ENCODE measurements at places on chromosomes 7 and 10. TPM values are rescaled to one million over a fixed set of nuclear protein-coding genes. Genes with fewer than 3 reads are reported as not detected.

Gene C10orf95
- not detected for total RNA-seq

Gene HSPA12A
- 11.0 TPM for total RNA-seq

Gene HTR5A
- not detected for total RNA-seq

Gene CHST15
- total RNA-seq: 9.5 TPM

Gene C10orf120
- total RNA-seq: not detected

Gene HOXA4
- 4.1 TPM for total RNA-seq

Gene CROT
- total RNA-seq: 10.2 TPM

Gene TEX36
- not detected for total RNA-seq

Gene EPHA1
- not detected for total RNA-seq

Gene GNAI1
- total RNA-seq: 25.7 TPM

Gene GALNT17
- total RNA-seq: not detected

Gene LHFPL3
- total RNA-seq: 0.06 TPM

Gene WEE2
- total RNA-seq: not detected

DNA sequence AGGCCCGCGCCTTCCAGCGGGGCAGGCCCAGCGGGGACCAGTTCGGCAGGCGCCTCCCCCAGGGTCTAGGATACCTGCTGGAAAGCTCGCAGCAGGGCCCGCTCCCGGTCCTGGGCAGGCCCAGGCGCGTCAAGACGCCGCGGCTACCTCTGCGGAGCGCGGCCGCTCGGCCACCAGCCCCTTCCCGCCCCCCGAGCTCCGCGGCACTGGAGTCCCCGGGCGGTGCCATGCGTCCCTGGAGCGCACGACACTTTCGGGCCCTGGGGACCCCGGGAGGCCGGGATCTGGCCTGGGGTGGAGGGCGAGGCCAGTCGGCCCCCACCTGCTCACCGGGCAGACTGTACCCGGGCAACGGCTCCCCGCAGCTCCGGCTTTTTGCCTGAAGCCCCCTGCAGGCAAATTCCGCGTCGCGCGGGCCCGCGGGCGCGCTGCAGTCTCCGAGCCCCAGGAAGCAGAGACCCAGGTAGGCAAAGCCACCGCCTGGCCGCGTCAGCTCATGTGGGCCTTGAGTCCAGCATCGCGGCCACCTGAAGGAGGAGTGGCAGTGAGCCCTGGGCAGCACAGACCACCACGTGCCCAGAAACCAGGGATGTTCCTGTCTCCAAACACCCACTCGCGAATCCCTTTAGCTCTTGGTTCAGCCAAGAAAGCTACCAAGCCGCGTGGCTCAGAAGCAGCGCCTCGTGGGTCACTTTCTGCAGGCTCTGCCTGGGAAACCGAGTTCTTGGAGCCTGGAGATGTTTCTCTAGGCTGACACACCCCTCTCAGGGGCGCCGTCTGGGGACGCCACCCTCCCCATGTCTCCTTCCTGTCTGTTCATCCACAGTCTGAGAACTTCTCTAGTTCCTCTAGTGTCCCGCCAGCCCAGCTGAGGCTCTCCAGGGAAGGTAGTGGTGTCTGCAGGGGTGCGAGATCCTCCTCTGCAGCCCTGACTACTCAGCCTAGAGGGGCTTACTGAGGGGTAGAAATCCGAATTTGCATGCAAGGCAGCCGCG lies 46.1 kb upstream of the APBB1IP start:
- DNase-seq: peak; percentile 2

DNA sequence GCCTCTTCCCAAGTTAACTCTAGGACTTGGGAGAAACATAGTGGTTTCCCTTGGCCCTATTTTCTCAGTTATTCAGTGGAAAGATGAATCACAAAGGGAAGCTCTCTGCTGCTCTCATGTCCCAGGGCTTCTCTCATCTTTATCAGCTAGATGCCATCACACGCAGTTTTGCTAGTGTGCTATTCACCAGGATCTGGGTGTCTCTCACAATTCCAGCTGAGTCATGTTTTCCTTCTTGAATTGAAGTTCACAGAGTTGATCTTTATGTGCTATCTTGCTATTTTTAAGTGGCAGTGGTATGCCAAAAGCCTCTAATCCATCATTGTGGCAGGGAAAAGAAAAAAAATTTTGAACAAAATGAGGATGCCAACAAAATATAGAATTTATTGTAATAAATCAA lies 101.3 kb downstream of the TWIST1 start:
- no peak for DNase-seq

- peak; percentile 97 for DNase-seq
Measured at GRCh38 chr7:23334482-23335056, 35.4 kb downstream of the MALSU1 start.

DNA sequence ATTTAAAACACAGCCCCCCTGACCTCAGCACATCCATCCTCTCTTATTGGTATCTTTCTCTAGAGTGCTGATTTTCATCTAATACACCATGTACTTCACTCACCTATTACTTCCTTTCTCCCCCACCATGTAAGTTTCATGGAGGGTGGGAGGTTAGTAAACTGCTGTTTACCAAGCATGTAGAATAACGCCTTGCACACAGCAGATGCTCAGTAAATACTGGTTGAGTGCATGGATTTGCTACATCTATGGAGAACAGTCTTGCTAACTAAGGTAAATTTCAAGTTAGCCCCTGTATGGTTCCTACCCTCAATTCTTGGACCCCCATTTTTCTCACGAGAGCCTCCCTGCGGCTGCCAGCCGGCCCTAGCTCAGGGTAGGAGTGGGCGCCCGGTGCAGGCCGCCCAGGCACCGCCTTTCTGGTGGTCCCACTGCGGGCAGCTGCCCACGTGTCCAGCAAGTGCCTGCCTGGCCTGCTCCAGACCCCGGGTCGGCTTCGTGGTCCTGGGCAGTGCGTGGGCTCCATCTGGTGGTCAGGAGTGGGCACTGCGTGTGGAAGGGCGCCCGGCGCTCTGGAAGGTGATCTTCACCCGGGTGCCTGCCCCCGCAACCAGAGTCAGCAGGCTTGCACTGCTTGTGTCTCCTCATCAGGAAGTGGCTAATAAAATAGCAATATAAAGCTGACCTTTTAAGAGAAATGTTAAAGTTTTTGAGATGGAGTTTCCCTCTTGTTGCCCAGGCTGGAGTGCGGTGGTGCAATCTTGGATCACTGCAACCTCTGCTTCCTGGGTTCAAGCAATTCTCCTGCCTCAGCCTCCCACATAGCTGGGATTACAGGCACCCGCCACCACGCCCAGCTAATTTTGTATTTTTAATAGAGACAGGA lies 63.4 kb upstream of the DNAJB6 start:
- DNase-seq: peak; percentile 88

DNA sequence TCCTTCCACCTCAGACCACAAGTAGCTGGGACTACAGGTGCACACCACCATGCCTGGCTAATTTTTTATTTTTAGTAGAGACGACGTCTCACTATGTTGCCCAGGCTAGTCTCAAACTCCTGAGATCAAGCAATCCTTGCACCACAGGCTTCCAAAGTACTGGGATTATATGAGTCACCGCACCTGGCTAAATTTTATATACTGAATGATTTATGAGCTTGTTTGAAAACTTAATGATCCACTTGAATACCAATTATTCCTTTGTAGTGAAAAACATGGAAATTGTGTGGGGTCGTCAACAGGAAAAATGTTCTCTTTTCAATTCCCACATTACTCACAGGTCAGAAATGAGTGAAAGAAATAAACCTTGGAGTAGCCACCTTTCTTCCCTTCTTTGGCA lies 31.3 kb downstream of the RAPGEF5 start:
- DNase-seq: no peak

- no peak for DNase-seq
Measured at GRCh38 chr7:6476596-6477317, 29.0 kb upstream of the DAGLB start.

GRCh38 chr7:157265051-157265450 lies 71.8 kb upstream of the DNAJB6 start:
- no peak for DNase-seq

DNA sequence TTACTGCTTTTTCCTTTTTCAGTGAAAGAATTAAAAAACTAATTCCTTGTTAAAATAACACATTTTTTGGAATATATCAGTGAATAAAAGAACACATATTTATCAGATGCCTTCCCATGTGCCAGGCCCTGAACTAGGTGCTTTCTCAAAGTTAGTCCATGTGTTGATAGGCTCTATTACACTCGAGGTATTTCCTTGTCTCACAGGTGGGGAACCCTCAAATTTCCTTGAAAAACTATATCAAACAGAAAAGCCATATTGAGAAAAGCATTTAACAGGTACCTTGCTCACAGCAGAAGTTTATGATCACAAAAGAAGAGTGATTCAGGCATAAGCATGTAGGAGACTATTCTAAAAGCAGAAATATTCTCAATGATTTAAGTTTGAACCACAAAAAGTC lies 75.6 kb upstream of the OGDHL start:
- no peak for DNase-seq

GRCh38 chr7:126574276-126575250 lies 678.2 kb downstream of the GRM8 start:
- DNase-seq: peak; percentile 63

- no peak for DNase-seq
Measured at GRCh38 chr7:154598396-154598795, 404.5 kb downstream of the PAXIP1 start.

DNA sequence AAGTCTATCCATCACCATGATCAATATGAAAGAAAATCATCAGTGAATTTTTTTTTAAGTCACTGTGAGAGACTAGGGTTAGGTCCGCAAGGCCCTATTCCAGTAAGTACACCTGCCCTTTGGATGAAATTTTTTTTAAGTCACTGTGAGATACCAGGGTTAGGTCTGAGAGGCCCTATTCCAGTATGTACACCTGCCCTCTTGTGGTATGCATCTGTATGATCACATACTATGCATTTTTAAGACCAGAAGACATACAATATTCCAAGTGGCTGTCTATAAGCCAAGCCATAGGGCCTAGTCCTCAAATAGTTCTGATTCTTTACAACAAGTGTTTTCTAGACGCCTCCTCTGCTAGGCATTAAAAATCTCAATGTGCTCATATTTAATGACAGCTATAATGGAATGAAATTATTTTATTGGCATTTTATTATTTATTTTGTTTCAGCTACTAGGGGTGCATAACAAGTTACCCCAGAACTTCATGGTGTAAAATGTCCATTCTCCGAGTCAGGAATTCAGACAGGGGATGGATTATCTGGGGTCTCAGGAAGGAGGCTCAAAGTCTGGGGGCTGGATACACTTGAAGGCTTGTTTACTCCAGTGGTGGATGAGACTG lies 53.1 kb downstream of the TEX36 start:
- DNase-seq: peak; percentile 41

DNA sequence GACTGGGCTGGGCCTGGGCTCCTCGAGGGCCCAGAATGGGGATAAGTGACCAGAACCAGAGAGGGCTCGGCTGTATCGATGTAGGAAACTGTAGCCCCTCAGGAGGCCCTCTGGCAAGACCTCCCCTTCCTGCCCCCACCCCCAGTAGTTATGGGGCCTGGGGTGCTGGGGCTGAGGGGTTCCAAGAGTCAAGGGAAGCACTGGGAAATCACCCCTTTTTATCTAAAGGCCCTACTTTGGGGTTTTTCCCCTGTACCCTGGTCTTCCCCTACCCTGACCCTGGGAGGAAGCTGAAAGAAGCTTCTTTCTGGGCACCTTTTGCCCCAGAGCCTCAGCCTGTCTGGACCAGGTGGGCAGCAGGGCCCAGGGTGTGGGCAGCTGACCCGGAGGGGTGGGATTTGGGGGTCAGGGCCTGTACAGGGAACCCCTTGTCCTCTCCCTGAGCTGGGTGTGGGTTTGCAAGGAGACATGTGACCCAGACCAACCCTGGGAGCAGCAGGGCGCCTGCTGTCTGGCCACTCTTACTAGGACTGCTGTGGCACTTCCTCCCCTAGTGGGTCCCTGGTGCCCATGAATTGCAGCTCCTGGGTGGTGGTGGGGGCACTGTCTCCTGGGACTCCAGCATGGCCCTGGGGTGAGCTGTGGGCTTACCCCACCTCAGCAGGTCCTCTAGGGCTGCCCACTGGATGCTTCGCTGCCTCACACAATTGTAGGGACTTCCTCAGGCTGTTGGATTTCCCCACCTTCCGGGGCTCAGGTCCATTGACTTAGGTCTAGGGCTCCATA lies 1.5 kb downstream of the IRF5 start:
- DNase-seq: no peak

GRCh38 chr7:360454-361100 lies 70.6 kb downstream of the FOXL3 start:
- DNase-seq: no peak

DNA sequence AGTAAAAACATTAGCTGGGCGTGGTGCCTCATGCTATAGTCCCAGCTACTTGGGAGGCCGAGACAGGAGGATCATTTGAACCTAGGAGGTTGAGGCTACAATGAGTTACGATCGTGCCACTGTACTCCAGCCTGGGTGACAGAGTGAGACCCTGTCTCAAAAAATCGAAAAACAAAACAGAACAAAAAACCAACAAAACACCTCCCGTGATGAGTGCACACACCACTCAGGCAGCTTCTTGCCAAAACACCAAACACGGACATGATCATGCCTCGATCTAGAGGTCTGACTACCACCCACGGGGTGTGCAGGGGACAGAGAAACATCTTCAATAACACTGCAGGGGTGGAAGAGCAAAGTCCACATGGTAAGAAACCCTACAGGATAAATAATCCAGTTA lies 44.4 kb downstream of the AMZ1 start:
- DNase-seq: no peak

DNA sequence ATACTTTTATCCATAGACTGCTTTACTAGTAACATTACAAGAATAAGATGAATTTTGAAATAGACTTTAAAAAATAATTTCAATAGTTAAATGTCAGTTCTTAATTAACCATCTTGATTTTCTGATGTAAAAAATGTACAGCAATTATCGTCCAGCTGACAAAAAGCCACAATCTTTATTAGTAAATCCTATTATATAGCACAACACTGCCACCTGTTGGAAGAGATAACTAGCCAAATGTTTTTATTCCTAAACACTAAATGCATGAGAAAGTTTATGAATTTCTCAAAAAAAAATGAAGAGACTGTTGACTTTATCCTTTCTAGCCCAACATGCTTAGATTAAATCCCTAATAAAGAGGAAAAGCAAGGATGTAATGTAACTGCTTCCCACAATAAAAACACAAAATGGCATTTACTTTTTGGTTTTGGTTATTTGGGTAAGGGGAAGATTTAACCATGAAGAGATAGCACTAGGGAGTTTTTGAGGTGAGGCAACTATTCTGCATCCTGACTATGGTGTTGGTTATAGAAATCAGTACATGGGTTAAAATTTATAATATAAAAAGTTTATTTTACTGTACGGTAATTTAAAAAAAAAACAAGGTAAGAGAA lies 8.0 kb downstream of the COA1 start:
- peak; percentile 48 for DNase-seq

GRCh38 chr7:20684581-20684980 lies 69.1 kb downstream of the ABCB5 start:
- no peak for DNase-seq

- no peak for DNase-seq
Measured at GRCh38 chr7:88772776-88773175, 13.3 kb downstream of the ZNF804B start.

- DNase-seq: no peak
Measured at GRCh38 chr10:110841767-110842267, 29.9 kb upstream of the PDCD4 start.

DNA sequence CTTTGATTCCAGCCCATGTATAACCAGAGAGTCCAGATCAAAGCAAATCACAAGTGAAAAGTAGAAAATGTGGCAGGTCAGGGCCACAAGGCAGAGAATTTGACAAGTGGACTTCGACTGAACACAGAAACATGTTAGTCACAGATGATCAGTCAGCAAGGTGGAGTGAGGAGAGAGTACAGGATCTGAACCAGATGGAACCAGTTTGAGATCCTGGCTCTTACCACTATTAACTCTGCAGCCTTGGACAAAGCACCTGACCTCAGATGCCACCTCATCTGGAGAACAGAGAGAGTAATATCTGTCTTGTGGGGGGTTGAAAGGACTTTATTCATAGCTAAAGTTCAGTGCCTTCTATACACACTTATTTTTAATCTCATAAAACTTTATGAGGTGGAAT lies 4.4 kb downstream of the MRLN start:
- no peak for DNase-seq

Measured in Daoy (cell line).